ENCODE measurements at places on chromosomes 5 and 9. TPM values are rescaled to one million over a fixed set of nuclear protein-coding genes. Genes with fewer than 3 reads are reported as not detected.

- DNase-seq: peak; percentile 53
Observed at GRCh38 chr5:125891061-125891725, 532.0 kb upstream of the GRAMD2B start.

GRCh38 chr9:33151007-33151557 lies 16.1 kb downstream of the B4GALT1 start:
- DNase-seq: peak; percentile 93

GRCh38 chr5:58898538-58898937 lies 315.7 kb downstream of the RAB3C start:
- no peak for DNase-seq

DNA sequence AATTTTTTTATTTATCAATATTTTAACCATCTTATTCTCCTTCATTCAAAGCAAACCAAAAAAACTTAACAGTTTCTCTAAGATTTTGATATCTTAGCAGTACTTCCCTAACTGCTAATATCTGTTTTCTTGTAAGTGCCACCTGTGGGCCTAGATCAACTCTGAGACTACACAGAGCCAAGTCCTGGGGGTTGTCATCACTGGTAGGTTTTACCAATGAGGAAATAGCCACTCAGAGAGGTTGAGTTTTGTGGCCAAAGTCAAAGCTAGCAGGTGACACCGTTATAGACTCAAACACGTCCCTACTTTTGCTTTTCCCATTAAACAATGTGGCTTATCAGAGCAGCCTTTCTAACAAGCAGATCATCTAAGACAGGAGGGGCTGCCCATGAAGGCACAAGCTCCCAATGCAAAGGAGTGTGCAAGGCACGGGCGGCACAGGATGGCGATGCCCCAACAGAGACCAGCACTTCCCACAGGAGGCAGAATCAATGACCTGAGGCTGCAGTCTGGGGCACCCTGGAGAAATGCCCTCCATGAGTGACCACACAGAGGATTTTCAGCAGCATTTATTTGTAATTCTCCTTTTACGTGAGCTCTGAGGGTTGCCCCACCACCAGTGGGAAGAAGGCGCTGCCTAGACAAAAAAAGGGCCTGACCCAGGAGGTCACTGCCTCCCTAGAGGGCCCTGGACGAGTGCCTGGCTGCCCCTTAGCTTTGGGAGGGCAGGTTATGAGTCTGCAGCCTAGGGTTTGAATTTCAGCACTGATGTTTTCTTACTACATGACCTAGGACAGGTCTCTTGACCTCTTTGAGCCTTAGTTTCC lies 7.4 kb downstream of the TBC1D2 start:
- no peak for DNase-seq

The SLC12A2 gene
- total RNA-seq: 8.7 TPM

The TNIP1 gene
- 106 TPM for total RNA-seq

GRCh38 chr5:20276959-20277263 lies 288.9 kb upstream of the CDH18 start:
- no peak for DNase-seq
